Activated naive CD4-positive, alpha-beta T cell (primary cell): ENCODE measurements at places on chromosomes 11 and 22.

GRCh38 chr11:13450832-13451397 is 12.1 kb downstream of the BTBD10 start:
- no peak for DNase-seq

GRCh38 chr11:103529181-103529684 is 420.0 kb downstream of the DYNC2H1 start:
- no peak for DNase-seq

DNA sequence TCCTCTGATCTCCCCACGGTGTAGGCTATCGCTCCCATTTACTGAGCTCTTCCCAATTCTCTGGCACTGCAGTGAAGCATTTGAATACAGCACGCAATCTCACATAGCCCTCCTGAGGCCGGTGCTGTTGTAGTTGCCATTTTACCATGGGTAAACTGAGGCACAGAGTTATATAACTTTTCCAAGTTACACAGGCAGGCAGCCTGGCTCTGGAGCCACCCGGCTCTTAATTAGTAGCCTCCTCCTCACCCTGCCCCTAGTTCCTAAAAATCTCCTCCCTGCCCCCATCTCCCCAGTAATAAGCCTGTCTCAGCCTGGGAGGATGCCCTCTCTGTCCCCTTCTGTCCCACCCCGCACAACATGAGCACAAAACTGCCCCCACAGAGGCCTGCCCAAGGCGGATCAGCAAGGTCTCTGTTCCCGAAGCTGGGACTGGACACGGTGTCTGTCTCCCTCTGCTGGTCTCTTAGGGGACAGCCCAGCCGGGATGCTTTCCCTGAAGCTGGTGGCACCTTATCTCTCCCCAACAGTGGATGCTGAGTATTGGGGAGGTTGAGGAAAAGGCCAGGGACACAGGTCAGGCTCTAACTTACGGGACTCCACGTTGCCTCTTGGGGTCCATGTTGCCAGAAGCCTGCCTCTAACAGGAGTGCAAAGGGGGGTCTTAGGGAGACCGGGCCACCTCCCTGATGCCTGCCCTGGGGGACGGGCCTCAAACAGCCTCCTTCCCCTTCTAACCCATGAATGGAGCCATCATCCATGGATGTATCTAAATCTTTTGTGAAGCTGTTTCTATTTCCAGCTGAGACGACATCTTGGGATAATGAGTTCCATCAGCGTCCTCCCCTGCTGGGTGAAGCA is 9.1 kb upstream of the CLCF1 start:
- DNase-seq = peak; percentile 72

DNA sequence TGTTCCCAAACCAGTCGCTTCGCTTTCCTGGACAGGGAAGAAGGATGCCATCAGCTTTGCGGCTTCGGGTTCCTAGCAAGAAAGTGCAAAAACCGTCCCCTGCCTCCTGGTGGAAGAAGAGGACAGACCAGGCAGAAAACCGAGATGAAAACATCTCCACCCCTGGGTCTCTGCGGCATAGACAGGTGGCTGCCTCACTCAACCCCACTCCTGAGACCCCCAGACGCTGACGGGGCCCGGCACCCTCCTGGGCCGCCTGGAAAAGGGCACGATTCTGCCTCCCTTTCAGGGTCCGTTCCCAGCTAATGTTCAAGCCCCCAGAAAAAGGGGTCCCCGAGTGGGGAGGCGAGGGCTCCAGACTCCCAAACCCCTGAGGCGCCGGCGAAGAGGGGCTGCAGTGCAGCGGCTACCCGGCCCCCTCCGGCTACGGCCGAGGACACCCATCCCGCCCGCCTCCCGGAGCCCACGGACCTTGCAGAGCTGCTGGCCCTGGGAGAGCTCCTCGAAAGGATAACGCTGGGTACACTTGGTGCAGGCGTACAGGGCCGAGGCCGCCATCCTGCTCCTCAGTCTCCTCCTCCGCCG is 569 bp downstream of the FAM76B start:
- DNase-seq = no peak

DNA sequence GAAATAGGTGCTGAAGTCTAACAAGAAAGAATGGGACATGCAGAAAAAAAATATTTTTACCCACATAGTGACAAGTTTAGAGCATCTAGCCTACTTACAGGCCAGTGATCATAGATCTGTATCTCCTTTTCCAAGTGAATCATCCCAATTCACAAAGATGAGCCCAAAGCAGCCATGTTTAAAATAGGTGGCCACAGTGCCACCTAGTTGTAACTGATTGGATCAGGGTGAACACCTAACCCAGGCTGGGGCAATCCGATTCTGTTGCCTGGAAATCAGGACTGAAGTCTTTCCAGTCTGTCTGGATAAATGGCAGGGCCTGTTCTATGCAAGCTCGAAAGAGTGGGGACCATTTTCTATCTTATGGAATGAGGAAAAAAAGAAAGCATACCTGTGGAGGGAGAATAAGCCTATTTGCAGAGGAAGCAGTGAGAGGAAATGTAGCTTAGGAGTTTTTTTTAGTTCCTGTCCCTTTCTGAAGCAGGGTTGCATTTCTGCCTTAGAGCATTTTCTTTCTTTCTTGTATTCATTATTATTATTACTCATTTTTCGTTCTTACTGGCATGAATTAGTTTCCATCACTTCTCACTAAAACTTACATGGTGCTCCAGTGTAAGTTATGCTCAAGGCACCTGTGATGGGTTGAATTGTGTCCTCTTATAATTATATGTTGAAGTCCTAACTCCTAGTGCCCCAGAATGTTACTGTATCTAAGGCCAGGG is 113.2 kb upstream of the RAG2 start:
- no peak for DNase-seq
